ENCODE measurements at places on chromosomes 5 and 9. TPM values are rescaled to one million over a fixed set of nuclear protein-coding genes. Genes with fewer than 3 reads are reported as not detected.

DNA sequence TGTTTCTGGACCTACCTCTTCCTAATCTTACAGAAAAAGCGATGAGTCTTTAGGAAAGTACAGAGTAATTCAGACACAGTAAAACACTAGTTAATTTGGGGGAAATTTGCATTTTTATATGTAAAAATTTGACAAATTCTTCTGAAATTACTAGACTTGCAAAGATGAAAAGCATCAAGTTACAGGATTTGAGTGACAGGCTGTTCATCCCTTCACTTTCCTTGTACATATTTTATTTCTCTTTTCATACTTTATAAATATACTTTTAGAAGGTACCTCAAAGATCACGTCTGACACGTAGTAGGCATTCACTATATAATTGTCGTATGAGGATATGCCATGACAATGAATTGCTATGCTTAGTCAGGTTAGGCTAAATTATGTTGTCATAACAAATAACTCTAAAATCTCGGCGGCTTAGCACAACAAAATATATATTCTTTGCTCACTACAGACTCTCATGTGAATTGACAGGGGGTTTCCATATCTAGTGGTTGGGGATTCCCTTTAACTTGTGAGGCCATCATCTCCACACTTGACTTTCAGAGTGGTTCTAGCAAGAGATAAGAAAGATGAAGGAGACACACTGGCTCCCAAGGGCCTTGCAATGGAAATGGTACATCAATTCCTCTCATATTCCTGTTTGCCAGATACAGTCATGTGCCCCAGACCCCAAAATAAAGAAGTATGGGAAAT lies 154.1 kb upstream of the TUT7 start:
- H3K27me3 ChIP-seq: no peaks in the 10 kb centered on the region
- H3K4me1 ChIP-seq: no peaks in the 10 kb centered on the region
- no peaks in the 10 kb centered on the region for H3K36me3 ChIP-seq

- H3K4me3 ChIP-seq: no peak overlapping the region
- no peaks in the 10 kb centered on the region for H3K36me3 ChIP-seq
- no peaks in the 10 kb centered on the region for H3K4me1 ChIP-seq
- H3K27me3 ChIP-seq: no peaks in the 10 kb centered on the region
- DNase-seq: no peak
- H3K27ac ChIP-seq: no peak overlapping the region
Measured at GRCh38 chr5:31806561-31806960, 167.6 kb downstream of the PDZD2 start.

The C1QTNF3 gene
- 4.6 TPM for total RNA-seq

The SLC46A2 gene
- total RNA-seq: not detected

- no peaks in the 10 kb centered on the region for H3K4me1 ChIP-seq
- H3K4me3 ChIP-seq: no peak overlapping the region
- no peak overlapping the region for H3K27ac ChIP-seq
- H3K36me3 ChIP-seq: no peaks in the 10 kb centered on the region
- no peaks in the 10 kb centered on the region for H3K27me3 ChIP-seq
Measured at GRCh38 chr9:71629578-71630215, 138.6 kb downstream of the CEMIP2 start.

GRCh38 chr5:109697339-109697738 lies 7.6 kb downstream of the MAN2A1 start:
- H3K27me3 ChIP-seq: no peaks in the 10 kb centered on the region
- H3K36me3 ChIP-seq: no peaks in the 10 kb centered on the region
- no peak for DNase-seq
- no peak overlapping the region for H3K4me3 ChIP-seq

The ZNF483 gene
- 1.2 TPM for total RNA-seq

DNA sequence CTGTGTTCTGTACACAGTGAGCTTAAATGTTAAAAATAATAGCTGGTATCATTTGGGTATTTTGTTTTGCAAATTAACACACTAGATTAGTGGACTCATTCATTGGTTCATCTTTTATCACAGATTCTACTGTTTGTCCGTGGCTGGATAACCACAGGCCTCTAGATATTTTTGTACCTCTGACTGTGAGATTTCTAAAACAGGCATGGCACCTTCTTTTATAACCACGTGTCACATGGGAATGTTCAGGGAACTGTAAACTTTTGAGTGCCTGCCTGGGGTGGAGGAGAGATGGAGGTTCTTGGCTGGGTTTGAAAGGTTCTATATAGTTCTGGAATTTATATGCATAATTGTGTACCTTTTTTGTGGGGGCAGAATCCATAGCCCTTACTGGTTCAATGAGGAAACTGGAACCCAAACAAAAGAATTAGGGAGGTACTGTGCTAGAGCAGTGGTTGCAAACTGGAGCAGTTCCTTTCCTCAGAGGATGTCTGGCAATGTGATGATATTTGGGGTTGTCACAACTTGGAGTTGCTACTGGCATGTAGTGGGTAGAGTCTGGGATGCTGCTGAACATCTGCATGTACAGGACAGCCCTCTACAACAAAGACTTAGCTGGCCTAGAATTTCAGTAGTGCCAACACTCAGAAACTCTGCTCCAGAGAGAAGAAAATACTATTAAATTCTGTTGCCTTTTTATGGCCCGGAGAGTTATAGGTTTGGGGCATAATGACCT lies 16.9 kb downstream of the TLE4 start:
- H3K27ac ChIP-seq: no peak overlapping the region
- H3K27me3 ChIP-seq: no peaks in the 10 kb centered on the region
- no peak overlapping the region for H3K4me3 ChIP-seq
- H3K36me3 ChIP-seq: no peaks in the 10 kb centered on the region
- no peaks in the 10 kb centered on the region for H3K4me1 ChIP-seq

The TNFSF8 gene
- total RNA-seq: 0.91 TPM

GRCh38 chr5:139058121-139058520 lies 140.0 kb downstream of the SIL1 start:
- no peak overlapping the region for H3K27ac ChIP-seq
- H3K4me3 ChIP-seq: no peak overlapping the region

- H3K36me3 ChIP-seq: no peaks in the 10 kb centered on the region
- DNase-seq: no peak
- no peaks in the 10 kb centered on the region for H3K27me3 ChIP-seq
- H3K4me3 ChIP-seq: no peak overlapping the region
Measured at GRCh38 chr5:150499437-150499956, 8.4 kb upstream of the NDST1 start.

GRCh38 chr9:108911820-108912219 lies 22.1 kb downstream of the ELP1 start:
- no peak overlapping the region for H3K27ac ChIP-seq
- H3K4me1 ChIP-seq: no peaks in the 10 kb centered on the region
- H3K27me3 ChIP-seq: no peaks in the 10 kb centered on the region
- H3K4me3 ChIP-seq: no peak overlapping the region

DNA sequence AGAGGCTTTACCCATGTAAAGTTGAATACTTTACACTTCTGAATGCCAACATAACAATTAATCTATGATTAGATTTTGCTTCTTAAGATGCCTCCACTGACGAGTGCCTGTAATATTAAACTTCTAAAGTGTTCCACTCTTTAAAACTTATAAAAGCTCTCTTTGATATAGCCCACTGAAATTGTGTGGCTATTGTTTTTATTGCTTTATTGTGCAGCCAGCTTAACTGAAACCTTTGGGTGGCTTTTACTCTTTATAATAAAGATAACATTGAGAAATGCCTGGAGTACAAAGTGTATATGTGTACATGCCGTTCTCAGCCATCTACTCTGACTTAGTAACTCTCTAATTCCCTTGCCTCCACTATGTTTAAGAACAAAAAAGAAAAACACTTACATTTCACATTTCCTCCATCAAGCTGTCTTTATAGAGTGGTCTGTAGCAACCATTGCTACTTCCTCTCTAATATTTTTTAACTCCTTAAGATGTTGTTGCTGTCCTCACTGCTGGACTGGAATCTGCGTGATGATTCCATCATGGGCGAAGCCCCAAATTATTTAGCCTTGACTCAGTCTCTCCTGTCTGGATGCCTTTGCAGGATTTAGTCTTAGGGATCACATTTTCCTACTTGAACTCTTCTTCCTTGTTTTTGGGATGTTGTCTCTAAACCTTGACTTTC lies 9.1 kb downstream of the PIK3R1 start:
- H3K4me1 ChIP-seq: peaks cover 10% of the 10 kb centered on the region
- H3K4me3 ChIP-seq: no peak overlapping the region
- H3K36me3 ChIP-seq: no peaks in the 10 kb centered on the region
- no peaks in the 10 kb centered on the region for H3K27me3 ChIP-seq
- DNase-seq: no peak

GRCh38 chr9:94603259-94604160 lies 9.9 kb upstream of the FBP2 start:
- DNase-seq: peak; percentile 93
- H3K36me3 ChIP-seq: no peaks in the 10 kb centered on the region
- peaks cover 9% of the 10 kb centered on the region for H3K4me1 ChIP-seq
- no peaks in the 10 kb centered on the region for H3K27me3 ChIP-seq
- no peak overlapping the region for H3K4me3 ChIP-seq

GRCh38 chr5:123753937-123754891 lies 242.2 kb downstream of the CSNK1G3 start:
- H3K36me3 ChIP-seq: no peaks in the 10 kb centered on the region
- no peaks in the 10 kb centered on the region for H3K27me3 ChIP-seq
- H3K27ac ChIP-seq: no peak overlapping the region
- H3K4me1 ChIP-seq: no peaks in the 10 kb centered on the region

DNA sequence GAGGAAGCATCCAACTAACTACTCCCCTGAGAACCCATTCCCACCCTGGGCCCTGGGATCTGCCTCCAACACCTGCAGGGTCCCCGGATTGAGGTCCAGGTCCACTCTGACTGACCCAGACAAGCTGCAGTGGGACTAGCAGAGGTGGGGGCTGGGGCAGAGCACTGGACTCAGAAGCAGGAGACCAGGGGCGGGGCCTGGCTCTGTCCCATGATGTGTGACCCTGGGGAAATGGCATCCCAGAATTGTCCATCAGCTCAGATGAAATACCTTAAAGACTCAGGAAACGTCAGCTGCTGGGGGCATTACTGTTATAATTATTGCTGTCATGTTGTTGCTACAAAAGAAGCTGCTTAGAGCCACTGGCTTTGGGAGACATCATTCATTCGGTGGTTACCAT lies 202.4 kb downstream of the C9orf50 start:
- no peaks in the 10 kb centered on the region for H3K27me3 ChIP-seq
- no peak overlapping the region for H3K4me3 ChIP-seq
- no peak overlapping the region for H3K27ac ChIP-seq
- no peaks in the 10 kb centered on the region for H3K36me3 ChIP-seq

The DBH gene
- total RNA-seq: not detected

DNA sequence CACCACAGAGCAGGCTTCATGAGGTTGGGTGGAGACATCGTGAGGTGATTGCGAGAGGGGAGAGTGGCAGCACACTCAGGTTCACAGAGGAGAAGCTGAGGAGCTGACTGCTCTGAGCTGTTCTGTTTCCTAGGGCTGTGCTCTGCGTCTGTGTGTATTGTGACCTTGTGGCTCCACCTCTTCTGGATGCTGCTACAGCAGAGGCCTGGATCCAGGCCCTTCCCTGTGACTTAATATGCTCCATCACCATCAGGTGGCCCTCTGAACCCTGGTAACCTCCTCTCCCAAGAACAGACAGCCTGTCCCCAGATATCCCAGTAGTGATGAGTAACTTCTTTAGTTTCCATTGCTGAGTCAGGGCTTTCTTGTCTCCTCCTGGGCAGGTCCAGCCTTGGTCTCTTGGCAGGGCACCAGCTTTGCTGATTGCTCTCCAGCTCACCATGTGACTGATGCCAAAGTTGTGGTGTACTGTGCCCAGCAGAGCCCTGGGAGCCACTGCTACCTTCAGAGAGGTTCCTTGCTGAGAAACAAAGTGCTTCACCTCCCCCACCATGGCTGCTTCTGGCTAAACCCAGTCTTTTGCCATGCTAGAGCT lies 212.8 kb upstream of the CHD1 start:
- DNase-seq: no peak
- H3K36me3 ChIP-seq: no peaks in the 10 kb centered on the region
- no peaks in the 10 kb centered on the region for H3K4me1 ChIP-seq
- H3K27ac ChIP-seq: no peak overlapping the region
- H3K27me3 ChIP-seq: no peaks in the 10 kb centered on the region

GRCh38 chr5:82278711-82279370 lies 687 bp upstream of the RPS23 start:
- peaks cover 10% of the 10 kb centered on the region for H3K36me3 ChIP-seq
- no peaks in the 10 kb centered on the region for H3K27me3 ChIP-seq
- H3K27ac ChIP-seq: peak overlapping the region; percentile 45
- peaks cover 5% of the 10 kb centered on the region for H3K4me1 ChIP-seq
- H3K4me3 ChIP-seq: peak overlapping the region; percentile 79
- no peak for DNase-seq

DNA sequence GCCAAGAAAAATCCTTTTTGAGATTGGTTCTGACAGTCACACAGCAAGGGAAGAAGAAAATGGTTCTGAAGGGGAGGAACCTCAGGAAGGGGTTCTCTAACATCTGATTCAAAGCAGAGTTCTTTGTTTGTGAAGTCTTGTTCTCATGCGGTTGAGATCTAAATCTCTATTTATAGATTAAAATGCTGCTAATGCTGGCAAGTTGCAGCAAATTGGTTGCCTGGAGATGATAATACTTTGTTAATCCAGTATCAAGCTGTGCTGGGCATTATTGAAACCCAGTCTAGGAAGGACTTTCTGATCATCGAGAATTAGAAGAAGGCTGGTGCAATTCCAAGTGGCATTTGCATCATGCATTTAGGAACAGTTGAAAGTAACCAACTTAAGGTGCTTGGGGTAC lies 34.0 kb upstream of the SLC28A3 start:
- no peak overlapping the region for H3K27ac ChIP-seq
- DNase-seq: no peak
- H3K27me3 ChIP-seq: no peaks in the 10 kb centered on the region
- no peaks in the 10 kb centered on the region for H3K36me3 ChIP-seq

DNA sequence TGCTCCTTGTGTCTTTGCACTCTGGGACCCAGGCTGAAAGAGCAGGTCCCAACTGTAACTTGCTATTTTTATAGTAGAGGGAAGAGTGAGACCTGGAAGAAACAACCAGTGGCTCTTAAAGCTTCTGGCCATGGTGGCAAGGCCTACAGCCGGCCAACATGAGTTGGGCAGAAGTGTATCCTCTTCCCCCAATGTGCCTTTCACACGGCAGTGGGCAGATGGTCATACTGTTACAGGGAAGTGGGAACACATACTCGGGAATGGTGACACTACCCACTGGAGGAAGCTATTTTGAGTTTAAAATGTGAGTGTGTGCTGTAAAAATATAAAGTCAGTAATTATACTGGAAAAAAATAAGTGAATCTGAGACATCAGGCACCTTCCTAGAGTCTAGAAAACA lies 116.0 kb downstream of the MVB12B start:
- H3K36me3 ChIP-seq: no peaks in the 10 kb centered on the region
- no peak overlapping the region for H3K4me3 ChIP-seq
- H3K27me3 ChIP-seq: no peaks in the 10 kb centered on the region
- no peak overlapping the region for H3K27ac ChIP-seq
- no peak for DNase-seq

The TMOD1 gene
- total RNA-seq: 1.0 TPM

The PCDHGA2 gene
- total RNA-seq: 0.50 TPM

The NR2F1 gene
- 2.9 TPM for total RNA-seq

The ZBTB34 gene
- 4.6 TPM for total RNA-seq

The TSSK1B gene
- not detected for total RNA-seq

DNA sequence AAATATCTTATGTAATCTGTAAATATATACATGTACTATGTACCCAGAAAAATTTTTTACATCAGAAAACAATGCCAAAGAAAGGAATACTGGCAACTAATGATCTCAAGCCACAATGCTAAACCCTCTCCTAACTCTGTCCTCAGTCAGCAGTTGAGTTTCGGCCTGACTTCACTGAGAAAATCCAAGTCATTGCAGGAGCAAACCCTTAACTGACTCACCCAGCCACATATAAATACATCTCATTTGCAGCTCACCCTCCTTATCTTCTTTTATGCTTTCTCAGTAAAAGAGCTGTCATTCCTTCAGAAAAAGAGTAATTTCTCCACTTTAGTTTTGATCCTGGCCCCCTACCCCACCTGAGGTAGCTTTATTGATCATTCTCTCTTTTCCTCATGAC lies 46.1 kb upstream of the TMED7 start:
- no peaks in the 10 kb centered on the region for H3K36me3 ChIP-seq
- no peak overlapping the region for H3K4me3 ChIP-seq
- no peak overlapping the region for H3K27ac ChIP-seq

The FOXD4L6 gene
- not detected for total RNA-seq

Measured in colonic mucosa (tissue), 4 donors.